ENCODE measurements at places on chromosomes 3 and 15.
A peak's percentile ranks its signal among the peaks of the same experiment; 100 is the strongest.

- DNase-seq: peak; percentile 60
Measured at GRCh38 chr3:15557511-15557946, 36.0 kb upstream of the COLQ start.

DNA sequence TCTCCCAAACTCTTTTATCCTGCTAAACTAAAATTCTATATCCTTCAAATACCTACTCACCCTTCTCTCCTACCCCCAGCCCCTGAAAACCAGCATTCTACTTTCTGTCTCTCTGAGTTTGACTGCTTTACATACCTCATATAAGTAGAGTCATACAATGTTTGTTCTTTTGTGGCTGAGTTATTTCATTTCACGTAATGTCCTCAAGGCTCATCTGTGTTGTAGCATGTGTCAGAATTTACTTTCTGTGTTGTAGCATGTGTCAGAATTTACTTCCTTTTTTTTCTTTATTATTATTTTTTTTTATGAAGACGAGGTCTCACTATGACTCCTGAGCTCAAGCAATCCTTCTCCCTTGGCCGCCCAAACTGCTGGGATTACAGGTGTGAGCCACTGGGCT is 20.1 kb downstream of the IFT122 start:
- DNase-seq: no peak

DNA sequence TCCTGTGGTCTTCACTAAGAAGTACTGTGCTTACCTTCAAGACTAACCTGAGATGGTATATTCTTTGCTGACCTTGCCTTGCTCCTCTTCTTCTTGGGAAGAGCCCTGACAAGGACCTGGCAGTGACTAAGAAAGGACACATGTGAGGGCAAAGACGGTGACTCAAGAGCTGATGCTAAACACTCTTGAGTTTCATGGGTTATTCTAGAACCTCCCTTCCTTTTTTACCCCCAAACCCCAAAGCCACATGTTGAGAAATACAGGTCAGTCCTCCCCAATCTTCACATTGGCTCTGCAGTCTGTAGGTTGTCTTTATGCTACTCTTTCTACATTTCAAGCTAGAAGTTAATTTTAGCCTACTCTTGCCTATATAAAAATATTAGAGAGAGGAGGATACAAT is 200.6 kb downstream of the SEMA6D start:
- no peak for DNase-seq

- no peak for DNase-seq
Measured at GRCh38 chr15:67944010-67944641, 104.3 kb upstream of the RNU6-1 start.

GRCh38 chr3:194294895-194295214 is 56.3 kb downstream of the CPN2 start:
- DNase-seq: no peak

- DNase-seq: no peak
Measured at GRCh38 chr3:27560484-27561056, 76.4 kb upstream of the SLC4A7 start.

- no peak for DNase-seq
Measured at GRCh38 chr3:45884368-45885201, 1.8 kb upstream of the CCR9 start.

- no peak for DNase-seq
Measured at GRCh38 chr3:184262764-184263179, 1.4 kb upstream of the CAMK2N2 start.

- no peak for DNase-seq
Measured at GRCh38 chr15:77516076-77516475, 95.4 kb downstream of the HMG20A start.

GRCh38 chr3:101780661-101781060 is 1.6 kb downstream of the NXPE3 start:
- DNase-seq: no peak

DNA sequence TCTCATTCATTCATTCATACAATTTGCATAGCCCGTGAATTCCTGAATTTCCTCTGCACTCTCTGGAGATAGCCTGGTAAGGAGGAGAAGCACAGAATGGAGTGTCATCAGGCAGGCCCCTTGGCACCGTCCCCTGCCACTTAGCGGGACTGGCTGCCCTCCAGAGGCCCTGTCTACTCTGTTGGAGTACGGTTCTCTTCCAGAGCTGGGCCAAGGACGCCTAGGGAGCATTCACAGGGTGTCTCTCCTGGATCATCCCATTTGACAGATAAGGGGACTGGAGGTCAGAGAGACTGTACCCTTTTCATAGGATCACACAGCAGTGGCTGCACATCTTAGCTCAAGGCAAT is 48.0 kb downstream of the PTH1R start:
- no peak for DNase-seq

DNA sequence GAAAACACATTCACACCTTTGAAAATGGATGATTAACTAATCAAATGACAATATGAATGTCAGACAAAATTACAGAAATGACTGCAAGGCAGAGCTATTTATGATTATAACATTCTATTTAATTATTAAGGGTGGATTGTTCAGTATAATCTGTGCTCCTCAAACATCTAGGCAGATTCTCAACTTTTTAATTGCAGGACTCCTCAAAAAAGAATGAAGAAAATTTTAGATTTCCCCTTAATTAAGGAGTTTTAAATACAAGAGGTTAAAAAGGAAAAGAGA is 22.6 kb upstream of the CMC1 start:
- DNase-seq: no peak

GRCh38 chr15:62502451-62502850 is 337.4 kb upstream of the C2CD4B start:
- DNase-seq: no peak

GRCh38 chr3:38644662-38645053 is 4.8 kb downstream of the SCN5A start:
- no peak for DNase-seq

DNA sequence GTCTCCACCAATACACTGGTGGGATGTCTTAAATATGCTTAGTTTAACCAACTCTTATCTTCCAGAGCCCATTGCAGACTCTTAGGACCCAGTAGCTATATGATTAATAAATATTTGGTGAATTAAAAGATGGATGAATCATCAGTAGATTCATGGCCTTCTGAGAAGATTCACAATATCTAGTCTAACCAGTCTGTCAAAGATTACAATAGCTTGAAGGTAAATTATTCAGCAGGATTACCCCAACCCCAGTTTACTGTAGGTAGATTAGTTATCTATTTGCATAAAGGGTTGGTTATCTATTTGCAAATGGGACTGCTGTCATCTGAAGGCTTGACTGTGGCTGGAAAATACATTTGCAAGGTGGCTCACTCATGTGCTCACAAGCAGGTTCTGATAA is 239.4 kb upstream of the THRB start:
- no peak for DNase-seq

DNA sequence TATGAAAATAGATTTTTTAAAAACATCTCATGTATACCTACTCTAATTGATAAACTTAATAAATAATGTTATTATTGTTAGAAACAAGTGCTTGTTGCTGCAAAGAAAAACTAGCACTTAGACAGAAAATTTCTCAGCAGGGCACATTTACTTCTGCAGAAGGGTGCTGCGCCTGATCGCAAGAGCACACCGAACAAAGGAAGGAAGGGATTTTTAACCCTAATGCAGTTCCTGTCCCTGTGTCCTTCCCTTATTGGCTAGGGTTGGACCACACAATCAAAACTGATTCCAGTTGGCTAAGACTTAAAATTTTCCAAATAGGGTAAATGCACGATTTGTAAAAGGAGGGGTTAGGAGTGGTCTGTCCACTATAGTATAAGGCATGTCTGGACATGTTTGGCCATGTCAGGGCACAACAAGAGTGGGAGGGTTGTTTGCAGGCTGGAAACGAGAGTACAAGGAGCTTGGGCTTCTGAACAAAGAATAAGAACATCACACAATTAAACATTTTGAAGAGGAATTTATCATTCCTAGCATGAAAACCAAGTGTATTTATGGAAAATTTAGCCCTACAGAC is 4.7 kb downstream of the DTWD1 start:
- no peak for DNase-seq

- DNase-seq: no peak
Measured at GRCh38 chr15:75174729-75175128, 27.0 kb upstream of the C15orf39 start.

- no peak for DNase-seq
Measured at GRCh38 chr3:72068621-72069020, 283.7 kb upstream of the PROK2 start.

GRCh38 chr3:125110016-125110875 is 54.4 kb upstream of the HEG1 start:
- DNase-seq: no peak

GRCh38 chr15:70856884-70857561 is 3.1 kb upstream of the LARP6 start:
- no peak for DNase-seq

- no peak for DNase-seq
Measured at GRCh38 chr3:46537779-46538178, 28.3 kb downstream of the LRRC2 start.

GRCh38 chr15:64521726-64522164 is 61.4 kb downstream of the ZNF609 start:
- DNase-seq: no peak

- DNase-seq: peak; percentile 57
Measured at GRCh38 chr3:73100741-73101559, 39.5 kb downstream of the EBLN2 start.

DNA sequence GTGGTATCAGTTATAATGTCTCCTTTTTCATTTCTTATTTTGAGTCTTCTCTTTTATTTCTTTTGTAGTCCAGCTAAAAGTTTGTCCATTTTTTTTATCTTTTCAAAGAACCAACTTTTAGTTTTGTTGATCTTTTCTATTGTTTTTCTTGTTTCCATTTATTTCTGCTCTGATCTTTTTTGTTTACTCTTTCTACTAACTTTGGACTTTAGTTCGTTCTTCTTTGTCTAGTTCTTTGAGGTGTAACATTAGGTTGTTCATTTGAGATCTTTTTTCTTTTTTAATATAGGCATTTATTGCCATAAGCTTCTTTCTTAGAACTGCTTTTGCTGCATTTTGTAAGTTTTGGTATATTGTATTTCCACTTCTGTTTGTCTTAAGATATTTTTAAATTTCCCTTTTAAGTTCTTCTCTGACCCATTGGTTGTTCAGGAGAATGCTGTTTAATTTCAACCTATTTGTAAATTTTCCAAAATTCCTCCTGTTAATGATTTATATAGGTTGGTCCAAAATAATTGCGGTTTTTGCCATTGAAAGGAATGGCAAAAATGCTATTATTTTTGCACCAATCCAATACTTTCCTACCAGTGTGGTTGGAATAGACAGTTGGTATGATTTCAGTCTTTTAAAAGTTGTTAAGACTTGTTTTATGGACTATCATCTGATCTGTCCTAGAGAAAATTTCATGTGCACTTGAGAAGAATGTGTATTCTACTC is 51.2 kb downstream of the KAT2B start:
- DNase-seq: no peak

GRCh38 chr3:65166531-65166930 is 478.7 kb upstream of the ADAMTS9 start:
- no peak for DNase-seq

DNA sequence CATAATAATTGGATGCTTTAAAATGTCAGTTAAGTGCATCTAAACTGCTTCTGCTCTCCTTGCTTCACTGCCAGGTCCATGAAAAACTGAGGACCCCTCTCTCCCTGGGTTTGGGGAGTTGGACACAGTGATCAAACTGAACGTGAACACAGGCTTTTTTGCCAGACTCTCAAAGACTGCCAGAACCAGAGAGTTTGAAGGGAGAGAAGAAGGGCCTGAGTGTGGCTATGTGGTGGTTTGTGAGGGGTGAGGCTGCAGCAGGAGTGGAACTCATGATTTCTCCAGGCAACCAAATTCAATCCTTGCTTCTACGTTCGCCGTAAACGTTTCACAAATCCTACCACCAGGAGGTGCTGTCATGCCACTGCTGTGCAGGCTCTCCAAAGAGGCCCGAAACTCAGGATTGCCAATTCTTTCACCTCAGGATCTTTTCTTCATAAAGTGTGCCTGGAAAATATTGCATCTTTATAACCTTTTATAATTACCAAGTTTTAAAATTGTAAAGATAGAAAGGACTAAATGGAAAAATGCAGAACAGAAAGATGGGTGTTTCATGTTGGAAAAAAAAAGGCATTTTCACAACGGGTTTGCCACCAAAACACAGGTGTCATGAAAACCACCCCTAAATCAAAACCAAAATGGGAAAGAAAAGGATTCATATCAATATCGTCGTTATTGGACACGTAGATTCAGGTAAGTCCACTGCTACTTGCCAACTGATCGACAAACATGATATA is 19.7 kb downstream of the TM4SF4 start:
- DNase-seq: peak; percentile 19

DNA sequence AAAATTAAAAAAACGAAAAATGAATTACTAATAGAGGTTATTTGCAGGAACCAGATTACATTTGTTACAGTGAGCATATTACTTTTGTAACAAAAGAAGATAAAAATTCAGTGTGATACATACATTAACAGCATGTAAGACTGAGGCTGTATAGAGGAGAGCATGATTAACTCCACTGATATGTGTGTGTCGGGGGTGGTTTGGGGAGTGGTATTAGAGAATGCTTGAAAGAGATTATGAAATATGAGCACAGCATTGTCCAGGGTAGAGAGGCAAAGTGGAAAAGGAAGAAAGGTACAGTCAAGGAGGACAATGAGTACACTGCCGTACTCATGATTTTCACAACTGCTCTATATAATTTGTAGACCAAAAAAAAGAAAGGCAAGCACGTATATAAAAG is 62.9 kb upstream of the LRRFIP2 start:
- DNase-seq: no peak

DNA sequence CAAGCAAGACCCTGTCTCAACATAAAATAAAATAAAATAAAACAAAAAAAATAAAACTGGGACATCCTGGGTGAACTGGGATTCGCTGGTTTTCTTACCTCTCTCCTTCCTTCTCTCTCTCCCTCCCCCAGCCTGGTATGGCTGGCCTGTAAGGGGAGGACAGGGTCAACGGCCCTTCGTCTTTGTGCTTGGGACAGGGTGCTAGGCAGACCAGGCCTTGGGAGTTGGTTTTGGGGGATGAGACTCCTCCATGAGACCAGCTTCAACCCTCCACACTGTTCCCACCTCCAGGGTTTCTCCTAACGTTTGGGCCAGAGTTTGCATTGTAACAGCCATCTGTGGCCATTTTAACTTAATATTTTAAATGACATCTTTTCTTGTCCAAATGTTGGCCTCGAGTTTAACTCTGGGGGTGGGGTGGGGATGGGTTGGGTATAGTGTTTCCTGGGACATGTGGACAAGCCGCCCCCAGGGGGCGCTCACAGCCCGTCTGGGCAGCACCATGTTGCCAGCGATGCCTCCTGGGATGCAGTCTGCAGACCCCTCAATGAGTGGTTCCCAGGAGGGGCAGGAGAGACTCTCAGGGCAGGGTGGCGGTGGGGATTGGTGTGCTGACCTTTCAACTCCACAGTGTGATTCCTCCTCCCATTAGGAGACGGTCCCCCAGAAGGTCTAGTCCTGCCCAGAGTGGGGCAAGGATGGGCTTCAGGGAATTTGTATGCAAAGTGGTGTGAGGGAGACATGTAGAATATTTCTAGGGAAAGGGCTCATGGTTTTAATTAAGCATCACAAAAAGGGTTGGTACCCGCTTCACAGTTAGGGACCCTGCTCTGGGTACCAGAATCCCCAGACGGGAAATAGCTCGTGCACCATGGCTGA is 37.7 kb upstream of the LCTL start:
- peak; percentile 42 for DNase-seq

DNA sequence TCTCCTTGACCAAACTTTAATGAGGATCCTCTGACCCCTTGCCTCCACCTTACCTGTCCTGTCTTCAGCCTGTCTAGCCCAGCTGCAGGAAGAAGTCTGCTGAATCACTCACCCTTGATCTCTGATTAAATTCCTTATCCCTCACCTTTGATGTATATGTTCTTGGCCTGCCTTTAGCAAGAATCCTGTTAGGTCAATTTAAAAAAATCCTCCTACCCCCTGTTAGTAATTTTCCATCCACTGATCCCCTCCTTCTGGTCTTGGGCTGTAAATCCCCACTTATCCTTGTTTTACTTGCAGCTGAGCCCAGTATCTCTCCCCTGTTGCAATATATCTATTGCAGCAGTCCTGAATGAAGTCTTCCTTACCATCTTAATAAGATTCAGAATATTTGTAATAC is 39.0 kb downstream of the MYH15 start:
- DNase-seq: no peak

Measured in activated T-helper 1 cell treated with anti-CD3 and anti-CD28 coated beads, Interleukin-12 subunit alpha, Interleukin-12 subunit beta, Interleukin-2, Interleukin-4 antibody, amounts not matched to agents 30 ng/mL and 10 ng/mL and 1 ng/mL, durations not matched to agents 14 hours and 24 hours and 36 hours (primary cell).